ENCODE measurements at places on chromosomes 6 and 20.

GRCh38 chr6:110398778-110399177 lies 16.6 kb downstream of the DDO start:
- ATAC-seq: peak; percentile 49

DNA sequence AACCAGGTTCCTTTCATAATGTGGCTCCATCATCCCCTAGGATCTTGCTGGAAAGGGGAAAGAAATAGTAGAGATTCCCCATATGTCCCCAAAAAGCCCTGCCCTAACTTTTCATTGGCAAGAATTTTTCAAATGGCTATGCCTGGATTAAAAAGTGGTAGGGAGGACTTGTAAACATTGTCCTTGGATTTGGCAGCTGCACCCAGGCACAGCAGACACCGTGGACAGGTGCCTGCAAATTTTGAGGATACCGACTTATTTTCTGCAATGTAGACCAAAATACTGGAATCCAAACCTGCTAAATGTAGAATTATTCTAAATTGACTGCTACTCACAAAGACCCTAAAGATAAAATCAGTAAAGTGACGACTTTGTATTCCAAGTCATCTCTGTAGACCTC lies 203.3 kb upstream of the PLCB4 start:
- no peak for ATAC-seq

DNA sequence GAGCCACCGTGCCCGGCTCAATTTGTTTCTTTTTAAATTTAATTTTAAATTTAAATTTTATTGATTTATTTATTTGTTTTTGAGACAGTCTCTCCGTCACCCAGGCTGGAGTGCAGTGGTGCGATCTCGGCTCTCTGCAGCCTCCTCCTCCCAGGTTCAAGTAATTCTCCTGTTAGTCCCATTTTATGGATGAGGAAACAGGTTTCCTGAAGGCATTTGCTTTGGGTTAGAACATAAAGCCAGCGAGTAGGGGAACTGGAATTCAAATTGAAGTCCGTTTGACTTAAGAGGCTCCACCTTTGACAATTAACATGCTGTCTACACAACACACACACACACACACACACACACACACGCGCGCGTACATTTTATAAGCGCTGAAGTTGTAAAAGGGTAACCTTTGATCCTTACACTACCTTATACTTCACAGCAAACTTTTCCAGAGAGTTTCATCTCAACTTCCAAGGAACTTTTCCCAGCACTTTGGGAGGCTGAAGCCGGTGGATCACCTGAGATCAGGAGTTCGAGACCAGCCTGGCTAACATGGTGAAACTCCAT lies 232.0 kb downstream of the BCAS1 start:
- no peak for ATAC-seq

GRCh38 chr20:64159286-64159680 lies 5.0 kb upstream of the MYT1 start:
- no peak for ATAC-seq

- ATAC-seq: peak; percentile 73
These were observed 210.0 kb upstream of the SOX4 start for GRCh38 chr6:21383450-21384085.

GRCh38 chr6:6872459-6873344 lies 235.1 kb upstream of the RREB1 start:
- no peak for ATAC-seq

DNA sequence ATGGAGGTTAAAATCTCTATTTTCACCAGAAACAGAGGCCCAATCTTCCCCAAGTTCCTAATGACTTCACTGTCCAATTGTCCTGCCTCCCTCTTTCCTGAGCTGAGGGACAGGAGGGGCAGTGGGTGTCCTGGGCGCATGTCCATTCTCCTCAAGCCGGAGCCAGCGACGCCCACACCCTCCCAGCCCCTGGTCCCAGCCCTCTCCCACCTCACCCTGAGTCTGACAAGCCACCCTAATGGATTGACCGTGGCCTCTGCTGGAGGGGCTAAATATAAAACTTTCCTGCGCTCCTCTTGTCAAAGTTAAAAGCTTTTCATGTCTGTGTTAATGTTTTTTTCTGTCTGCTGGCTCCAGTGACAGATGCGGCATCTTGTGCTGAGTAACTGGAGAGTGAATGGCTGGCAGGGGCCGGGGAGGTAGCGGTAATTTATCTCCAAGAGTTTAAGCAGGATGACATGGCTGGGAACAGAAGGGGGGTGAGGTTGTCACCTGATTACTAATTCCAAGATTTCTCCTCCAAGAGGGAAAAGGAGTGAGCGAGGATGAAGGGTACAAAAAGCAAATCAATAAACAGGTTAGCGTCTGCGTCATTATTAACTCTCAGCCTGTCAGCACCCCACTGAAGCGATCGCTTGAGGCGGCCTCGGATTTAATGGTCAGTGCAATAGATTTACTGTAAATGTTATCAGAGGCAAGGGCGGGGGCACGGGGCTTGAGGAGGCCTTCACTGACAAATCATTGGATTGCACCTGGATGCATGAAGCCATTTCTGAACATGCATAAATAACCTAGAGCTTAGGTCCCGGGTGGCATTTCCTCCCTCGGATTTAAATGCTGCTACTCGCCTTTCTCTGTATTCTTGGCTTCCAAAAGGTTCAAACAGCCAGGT lies 118.1 kb upstream of the MAFB start:
- ATAC-seq: no peak

DNA sequence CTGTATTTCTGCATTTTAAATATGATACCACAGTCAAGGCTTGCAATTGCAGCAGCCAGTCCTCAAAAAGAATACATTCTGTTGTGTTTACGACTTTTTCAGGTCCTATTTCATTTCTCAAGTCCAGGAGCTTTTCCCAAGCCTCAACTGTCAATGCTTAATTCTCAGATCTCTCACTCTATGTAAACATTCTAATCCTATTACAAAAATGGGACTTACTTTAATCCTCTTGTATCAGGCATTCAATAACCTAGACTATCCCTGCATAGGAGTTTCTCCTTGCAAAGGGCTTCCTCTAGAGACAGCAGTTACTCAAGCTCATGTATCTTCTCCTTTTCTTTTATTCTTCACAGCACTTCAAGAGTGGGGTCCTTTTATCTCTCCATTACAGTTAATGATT lies 1293.0 kb downstream of the GRIK2 start:
- no peak for ATAC-seq

Measured in SK-N-SH treated with all-trans-retinoic acid at 6 μM for 48 hours (cell line).